Smooth muscle cell of the brain vasculature (primary cell): ENCODE measurements at places on chromosomes 13 and 19.

- no peak for DNase-seq
Measured at GRCh38 chr19:4580961-4581665, 21.6 kb upstream of the SEMA6B start.

DNA sequence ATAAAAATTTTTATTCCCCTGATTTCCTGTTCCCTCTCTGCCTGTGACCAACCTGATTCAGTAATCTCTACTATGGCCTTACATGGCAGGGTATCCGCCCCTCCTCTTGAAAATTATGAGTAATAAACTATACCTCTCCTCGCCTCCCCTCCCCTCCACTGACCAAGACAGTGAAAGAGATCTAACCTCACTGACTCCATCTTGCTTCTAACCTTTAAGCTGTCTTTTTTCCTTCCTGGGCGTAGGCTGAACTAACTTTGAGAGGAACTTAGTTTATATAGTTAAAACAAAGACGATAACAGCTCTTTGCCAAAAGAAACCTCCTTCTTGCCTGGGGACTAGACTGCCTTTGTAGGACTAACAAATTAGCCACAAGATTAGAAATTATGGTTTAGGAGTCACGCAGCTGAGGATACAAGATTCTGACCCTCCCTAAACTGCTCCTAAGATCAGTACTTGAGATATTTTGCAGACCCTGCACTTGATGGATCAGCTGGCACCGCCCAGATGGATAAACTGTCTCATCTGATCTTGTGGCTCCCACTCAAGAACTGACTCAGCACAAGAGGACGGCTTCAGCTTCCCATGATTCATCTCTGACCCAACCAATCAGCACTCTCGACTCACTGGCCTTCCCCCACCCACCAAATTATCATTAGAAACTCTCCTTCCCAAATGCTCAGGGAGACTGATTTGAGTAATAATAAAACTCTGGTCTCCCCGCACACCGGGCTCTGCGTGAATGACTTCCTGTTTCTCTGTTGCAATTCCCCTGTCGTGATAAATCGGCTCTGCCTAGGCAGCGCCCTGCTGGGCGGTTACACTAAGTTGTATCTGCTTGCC, 187.1 kb downstream of the TDRD3 start:
- peak; percentile 24 for DNase-seq

DNA sequence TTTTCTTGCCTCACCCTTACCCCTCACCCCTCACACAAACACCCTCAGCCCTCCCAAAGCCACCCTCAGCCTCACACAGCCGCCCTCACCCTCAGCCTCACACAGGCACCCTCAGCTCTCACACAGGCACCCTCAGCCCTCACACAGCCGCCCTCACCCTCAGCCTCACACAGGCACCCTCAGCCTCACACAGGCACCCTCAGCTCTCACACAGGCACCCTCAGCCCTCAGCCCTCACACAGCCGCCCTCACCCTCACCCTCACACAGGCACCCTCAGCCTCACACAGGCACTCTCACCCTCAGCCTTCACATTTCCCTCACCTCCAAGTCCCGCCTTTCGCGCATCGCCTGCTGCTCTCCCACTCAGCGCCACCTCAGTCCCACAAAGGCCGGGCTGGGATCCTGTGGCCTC, 287 bp upstream of the ZSCAN22 start:
- no peak for DNase-seq

DNA sequence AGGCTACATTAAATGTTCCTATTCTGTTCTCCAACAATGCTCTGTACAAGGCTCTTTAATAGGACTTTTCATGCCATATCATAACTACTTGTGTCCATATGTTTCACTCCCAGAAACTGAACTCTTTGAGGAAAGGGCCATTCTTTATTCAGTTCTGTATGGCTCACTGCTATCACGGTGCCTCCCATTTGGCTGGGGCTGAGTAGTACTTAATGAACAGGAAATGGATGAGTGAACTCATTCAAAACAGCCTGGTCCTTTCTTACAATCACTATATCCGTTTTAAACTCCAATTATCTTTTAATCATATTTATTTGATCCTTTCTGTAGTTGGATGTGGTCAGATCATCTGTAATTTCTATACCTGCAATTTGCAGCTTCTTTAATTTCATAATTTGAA, 410.6 kb downstream of the TBC1D4 start:
- DNase-seq: no peak

DNA sequence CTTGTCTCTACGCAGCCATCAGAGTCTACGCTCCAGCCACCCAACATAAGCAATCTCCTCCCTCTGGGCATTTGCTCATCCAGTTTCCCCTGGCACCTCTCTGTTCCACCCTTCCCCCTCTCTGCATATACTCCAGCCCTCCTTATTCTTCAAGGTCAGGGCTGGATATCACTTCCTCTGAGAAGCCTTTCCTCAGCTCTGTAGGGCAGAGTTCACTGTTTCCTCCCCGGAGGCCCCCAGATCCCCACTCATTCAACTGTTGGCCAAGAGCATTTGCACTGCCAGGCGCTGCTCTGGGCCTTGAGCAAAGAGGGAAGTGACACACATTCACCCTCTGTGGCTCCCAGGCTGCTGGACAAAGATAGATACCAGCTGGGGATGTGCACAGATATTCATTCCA, 3.3 kb downstream of the FCGRT start:
- DNase-seq: no peak

DNA sequence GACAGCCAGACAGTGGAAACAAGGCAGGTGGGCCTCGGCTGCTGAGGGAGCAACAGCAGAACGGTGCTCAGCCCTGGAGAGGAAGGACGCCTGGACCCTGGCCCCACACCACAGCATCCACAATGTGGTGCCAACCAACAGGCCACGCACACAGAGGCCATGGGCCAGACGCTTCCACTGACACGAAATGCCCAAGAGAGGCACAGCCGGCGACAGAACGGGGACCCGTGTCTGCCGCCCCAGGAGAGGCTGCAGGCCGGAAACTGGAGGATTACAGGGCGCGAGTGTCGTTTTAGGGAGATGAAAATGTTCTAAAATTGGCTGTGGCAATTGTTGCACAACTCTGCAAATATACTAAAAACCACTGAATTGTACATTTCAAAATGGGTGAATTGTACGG, 69.7 kb downstream of the RASA3 start:
- DNase-seq: no peak

DNA sequence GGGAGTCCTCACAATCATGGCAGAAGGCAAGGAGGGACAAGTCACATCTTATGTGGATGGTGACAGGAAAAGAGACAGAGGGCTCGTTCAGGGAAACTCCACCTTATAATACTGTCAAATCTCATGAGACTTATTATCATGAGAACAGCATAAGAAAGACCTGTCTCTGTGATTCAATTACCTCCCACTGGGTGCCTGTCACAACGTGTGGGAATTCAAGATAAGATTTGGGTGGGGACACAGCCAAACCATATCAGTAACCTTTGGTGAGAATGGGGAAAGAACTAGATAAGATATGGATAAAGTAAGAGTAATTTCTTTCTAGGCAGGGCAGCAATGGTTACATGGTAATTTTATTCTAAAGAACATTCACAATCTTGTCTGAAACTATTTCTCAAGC, 344.9 kb upstream of the KLF12 start:
- DNase-seq: no peak

- no peak for DNase-seq
Measured at GRCh38 chr13:59837101-59837500, 326.6 kb downstream of the DIAPH3 start.

DNA sequence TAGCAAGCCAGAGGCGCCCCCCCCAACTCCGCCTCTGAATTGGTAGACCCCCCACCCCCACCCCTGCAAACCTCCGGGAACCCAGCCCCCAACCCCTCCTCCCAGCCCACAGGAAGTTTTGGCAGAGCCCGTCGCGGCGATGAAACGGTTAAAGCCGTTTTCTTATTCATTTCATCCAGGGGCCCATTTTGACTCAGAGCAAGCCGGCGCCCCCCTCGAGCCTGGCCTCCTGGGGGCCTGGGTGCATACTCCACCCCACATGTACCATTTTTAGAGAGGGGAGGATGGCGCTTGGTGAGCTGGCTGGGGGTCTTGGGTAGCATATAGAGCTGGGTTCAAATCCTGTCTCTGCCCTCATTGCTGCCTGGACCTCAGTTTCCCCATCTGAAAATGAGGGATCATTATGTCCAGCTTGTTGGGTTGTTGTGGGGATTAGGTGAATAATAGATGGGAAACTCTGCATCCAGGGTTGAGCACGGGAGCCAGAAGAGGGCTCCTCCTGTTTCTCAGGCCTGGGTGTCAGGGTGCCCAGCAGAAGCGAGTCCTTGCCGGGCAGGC, 7.9 kb upstream of the JUNB start:
- DNase-seq: no peak

GRCh38 chr13:107254392-107254791, 686.5 kb upstream of the ARGLU1 start:
- no peak for DNase-seq

GRCh38 chr13:36910545-36910944, 9.5 kb downstream of the SMAD9 start:
- DNase-seq: no peak

DNA sequence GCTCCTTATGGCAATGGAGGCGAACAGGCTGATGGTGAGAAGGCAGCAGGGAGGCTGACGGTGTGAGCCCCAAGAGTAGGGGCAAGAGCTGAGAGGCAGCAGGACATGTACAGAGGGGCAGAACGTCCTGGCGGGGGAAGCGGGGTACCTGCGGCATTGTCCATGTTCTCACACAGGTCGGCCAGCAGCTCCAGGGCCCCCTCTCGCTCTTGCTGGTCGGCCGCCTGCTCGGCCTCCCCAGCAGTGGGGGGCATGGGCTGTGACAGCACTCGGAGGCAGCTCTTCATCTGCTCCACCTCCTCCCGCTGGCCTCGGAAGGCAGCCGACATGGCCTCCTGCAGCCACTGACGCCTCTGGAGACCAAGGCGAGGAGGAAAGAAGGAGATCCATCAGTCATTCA, 2.4 kb downstream of the HSPBP1 start:
- DNase-seq: no peak

- DNase-seq: no peak
Measured at GRCh38 chr19:33163481-33163880, 30.6 kb upstream of the LRP3 start.

GRCh38 chr19:6725513-6726231, 5.2 kb upstream of the C3 start:
- no peak for DNase-seq

- no peak for DNase-seq
Measured at GRCh38 chr13:100725472-100725871, 50.9 kb upstream of the TMTC4 start.

DNA sequence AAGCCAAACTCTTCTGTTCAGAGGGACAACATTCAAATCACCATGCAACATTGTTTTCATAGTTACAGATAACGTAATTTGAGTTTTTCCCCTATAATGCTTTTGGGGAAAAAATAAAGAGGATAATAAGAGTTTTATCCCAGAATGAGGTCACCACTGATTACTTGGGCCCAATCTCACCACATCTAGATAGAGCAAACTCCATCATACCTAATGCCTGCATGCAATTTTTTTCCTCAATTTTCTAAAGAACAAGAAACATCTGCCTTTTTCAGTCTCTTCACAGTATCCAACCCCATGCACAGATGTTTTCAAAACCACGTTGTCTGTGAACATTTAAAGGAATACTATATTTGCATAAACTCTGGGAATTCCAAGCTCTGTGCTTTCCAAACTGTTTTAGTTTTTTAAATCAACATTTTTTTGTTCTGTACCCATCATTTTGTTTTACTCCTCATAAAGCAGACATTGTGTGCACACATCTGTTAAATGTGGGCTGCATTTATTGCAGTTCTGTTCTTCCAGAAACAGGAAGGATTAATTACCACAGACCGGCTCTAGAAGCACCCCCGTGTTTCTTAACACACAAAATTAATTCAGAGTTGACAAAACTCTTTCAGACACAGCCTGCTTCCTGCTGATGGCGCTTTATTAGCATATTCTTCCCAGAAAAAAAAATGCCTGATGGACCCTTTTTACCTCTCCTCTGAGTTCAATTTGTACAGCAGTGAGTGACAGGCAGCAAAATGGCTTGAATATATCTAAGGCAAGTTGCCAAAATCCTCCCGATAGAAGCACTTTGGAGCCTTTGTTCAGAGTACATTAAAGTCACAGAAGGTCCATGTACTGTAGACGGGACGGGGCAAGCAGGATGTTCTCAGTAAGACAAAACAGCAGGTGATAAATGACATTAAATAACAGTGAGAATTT, 1171.9 kb downstream of the EFNB2 start:
- no peak for DNase-seq

GRCh38 chr13:47869776-47870175, 131.3 kb downstream of the SUCLA2 start:
- DNase-seq: no peak

GRCh38 chr19:54560881-54561385, 12.7 kb upstream of the LILRA2 start:
- no peak for DNase-seq

DNA sequence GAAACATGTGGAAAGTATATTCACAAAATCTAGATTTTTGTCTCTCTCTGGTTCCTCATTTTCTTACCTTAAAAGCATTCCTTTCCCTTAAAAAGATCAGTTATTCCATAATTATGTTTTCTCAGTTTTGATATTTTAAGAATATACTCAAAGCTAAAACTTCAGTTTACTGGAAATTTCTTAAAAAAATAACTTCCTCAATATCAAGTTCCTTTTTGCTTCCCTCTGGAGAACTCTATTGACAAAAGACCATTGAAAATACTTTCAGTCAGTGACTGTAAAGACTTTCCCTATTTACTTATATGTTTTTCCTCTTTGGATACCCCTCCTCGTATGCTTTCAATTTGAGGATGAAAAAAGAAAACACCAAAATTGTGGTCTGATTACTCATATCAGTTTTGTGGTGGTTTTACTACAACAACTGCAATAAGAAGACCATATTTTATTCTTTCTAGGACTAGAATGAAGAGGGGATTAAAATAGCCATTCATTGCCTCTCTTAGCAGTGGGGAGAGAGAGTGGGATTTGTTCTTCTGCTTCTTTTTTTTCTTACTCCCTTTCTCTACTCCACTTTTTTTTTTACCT, 113.2 kb downstream of the ESD start:
- no peak for DNase-seq
